ENCODE measurements at places on chromosomes 4 and X.
A peak's percentile ranks its signal among the peaks of the same experiment; 100 is the strongest.

DNA sequence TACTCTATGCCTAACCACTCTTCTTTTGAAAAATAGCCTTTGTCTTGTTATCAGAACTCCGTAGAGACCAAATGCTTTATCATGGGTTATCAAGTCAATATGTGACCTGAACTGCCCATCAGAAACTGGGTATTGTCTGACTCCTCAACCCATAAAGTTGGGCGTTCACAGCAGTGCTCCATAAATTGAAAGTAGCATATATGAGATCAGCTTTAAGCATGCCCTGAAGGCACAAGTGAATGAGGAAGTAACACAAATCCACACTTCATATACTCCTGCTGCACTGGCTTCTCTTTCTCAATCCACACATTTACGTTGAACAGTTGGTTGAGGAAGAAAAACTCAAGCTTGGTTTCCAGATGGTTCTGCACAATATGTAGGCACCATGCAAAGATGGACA, 1106.0 kb downstream of the STIM2 start:
- DNase-seq: no peak

GRCh38 chr4:30396772-30397475, 323.2 kb upstream of the PCDH7 start:
- DNase-seq: peak; percentile 1

GRCh38 chr4:5166377-5166776, 115.1 kb downstream of the STK32B start:
- DNase-seq: no peak

DNA sequence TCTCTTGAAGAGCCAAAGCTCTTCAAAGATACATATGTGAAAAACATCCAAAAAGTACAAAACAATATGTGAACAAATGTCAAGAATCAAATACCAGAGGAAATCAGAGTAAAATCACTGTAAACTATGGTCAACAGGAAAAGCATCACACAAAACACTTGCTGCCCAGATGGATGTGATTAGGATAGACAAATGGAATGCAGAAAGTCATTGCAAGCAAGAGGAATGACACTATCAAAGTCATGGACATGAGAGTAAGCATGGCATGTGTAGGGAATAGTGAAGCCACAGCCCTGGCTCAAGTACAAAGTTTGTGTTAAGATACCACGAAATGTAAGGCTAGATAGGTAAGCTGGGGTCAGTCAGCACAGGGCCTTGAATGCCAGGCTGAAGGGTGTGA, 37.7 kb downstream of the CLDN2 start:
- DNase-seq: peak; percentile 20

DNA sequence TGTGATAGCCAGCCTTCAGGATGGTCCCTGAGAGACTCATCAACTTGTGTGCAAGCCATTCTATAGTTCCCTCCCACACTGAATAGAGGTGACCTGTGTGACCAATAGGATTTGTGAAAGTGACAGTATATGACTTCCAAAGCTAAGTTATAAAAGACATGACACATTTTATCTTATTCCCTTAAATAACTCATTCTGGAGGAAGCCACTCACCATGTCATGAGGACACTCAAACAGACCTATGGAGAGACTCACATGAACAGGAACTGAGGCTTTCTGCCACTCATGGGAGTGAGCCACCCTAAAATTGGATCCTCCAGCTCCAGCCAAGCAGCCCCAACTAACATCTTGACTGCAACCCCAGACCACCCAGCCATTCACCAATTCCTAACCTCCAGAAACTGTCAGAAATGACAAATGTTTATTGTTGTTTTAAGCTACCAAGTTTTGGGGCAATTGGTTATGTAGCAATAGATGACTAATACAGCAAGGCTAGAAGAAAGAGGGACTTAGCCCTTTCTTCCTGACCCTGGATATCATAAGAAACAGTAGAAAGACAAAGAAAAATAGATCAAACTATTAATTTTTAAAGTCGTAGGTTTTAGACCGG, 9.0 kb upstream of the CHIC2 start:
- DNase-seq: peak; percentile 35

DNA sequence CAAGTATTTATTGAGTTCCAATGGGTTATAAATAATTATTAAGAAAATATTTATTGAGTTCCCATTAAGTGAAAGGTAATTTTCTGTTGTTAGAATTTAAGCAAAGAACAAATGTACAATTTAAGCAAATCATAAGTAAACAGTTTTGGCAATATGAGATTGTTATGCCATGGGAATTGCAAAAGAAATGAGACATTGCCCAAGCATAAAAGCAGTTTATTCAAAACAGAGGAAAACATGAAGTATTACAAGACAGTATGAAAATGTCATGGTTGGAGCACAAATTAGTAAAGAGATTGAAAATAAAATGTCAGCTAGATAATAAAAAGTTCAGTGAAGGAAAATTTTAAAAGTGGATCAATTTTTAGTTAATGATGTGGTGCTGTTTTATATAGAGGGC, 706.1 kb upstream of the EPHA5 start:
- no peak for DNase-seq

Data from GM03348 (cell line).